ENCODE measurements at places on chromosomes 1 and 21. TPM values are rescaled to one million over a fixed set of nuclear protein-coding genes. Genes with fewer than 3 reads are reported as not detected.

CCT3 gene
- 75.3 TPM for total RNA-seq

NHLH1 gene
- total RNA-seq: 0.17 TPM

RXFP4 gene
- not detected for total RNA-seq

MEX3A gene
- not detected for total RNA-seq

TSTD1 gene
- 45.5 TPM for total RNA-seq

KCNE1 gene
- 0.37 TPM for total RNA-seq

MTARC2 gene
- not detected for total RNA-seq

EPHB2 gene
- not detected for total RNA-seq

SLC45A3 gene
- 1.7 TPM for total RNA-seq

AMPD1 gene
- total RNA-seq: not detected

RIPPLY3 gene
- not detected for total RNA-seq

ANKRD45 gene
- not detected for total RNA-seq

ZBTB17 gene
- 99.0 TPM for total RNA-seq

ALPL gene
- total RNA-seq: not detected

CNIH3 gene
- total RNA-seq: 2.8 TPM

FAM151A gene
- total RNA-seq: not detected

CACHD1 gene
- total RNA-seq: 0.05 TPM

CRYBG2 gene
- total RNA-seq: 1.2 TPM

ANGPTL3 gene
- not detected for total RNA-seq

ATP6V1G3 gene
- total RNA-seq: not detected

FNDC10 gene
- 3.4 TPM for total RNA-seq

C1orf94 gene
- total RNA-seq: not detected

HHIPL2 gene
- 0.27 TPM for total RNA-seq

PTGFRN gene
- total RNA-seq: 1.3 TPM

Measured in T-helper 17 cell (primary cell).